Ascending aorta (tissue), 2 donors: ENCODE measurements at places on chromosomes 1 and 21. TPM values are rescaled to one million over a fixed set of nuclear protein-coding genes. Genes with fewer than 3 reads are reported as not detected.

The SIM2 gene
- total RNA-seq: not detected

The PCBP3 gene
- not detected for total RNA-seq

The A3GALT2 gene
- total RNA-seq: not detected

DNA sequence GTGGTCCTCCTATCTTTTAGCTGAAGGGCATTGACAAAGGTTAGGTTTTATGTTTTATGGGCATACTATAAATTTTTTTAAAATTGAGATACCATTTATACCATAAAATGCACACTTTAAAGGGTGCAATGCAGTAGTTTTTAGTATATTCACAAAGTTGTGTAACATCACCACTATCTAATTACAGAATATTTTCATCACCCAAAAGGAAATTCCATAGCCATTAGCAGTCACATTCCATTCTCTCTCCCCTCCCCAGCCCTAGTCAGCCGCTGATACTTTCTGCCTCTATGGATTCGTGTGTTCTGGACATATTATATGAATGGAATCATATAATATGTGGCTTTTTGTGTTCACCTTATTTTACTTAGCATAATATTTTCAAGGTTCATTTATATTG lies 135.8 kb upstream of the B3GALT2 start:
- DNase-seq: no peak

GRCh38 chr1:171258429-171258828 lies 10.1 kb downstream of the FMO1 start:
- no peak for DNase-seq
